ENCODE measurements at places on chromosomes 5 and 9. TPM values are rescaled to one million over a fixed set of nuclear protein-coding genes. Genes with fewer than 3 reads are reported as not detected.

The FSTL4 gene
- total RNA-seq = not detected

The ENHO gene
- total RNA-seq = 0.32 TPM

DNA sequence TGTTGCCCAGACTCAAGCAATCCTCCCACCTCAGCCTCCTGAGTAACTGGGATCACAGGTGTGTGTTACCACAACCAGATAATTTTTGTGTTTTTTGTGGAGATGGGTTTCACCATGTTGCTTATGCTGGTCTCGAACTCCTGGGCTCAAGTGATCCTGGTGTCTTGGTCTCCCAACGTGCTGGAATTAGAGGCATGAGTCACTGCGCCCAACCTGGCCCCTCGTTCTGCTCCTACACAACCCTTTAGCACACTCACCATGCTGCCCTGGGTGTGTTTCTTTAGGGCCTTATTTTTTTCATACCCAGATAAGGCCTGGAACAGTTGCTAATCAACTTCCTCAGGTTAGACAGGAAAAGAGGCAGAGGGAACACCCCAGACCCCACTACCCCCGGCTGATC is 2.6 kb downstream of the PDZD2 start:
- H3K4me1 ChIP-seq = peaks cover 16% of the 10 kb centered on the region
- no peaks in the 10 kb centered on the region for H3K27me3 ChIP-seq
- H3K4me3 ChIP-seq = no peak overlapping the region
- no peak for DNase-seq
- H3K27ac ChIP-seq = no peak overlapping the region
- no peaks in the 10 kb centered on the region for H3K36me3 ChIP-seq

DNA sequence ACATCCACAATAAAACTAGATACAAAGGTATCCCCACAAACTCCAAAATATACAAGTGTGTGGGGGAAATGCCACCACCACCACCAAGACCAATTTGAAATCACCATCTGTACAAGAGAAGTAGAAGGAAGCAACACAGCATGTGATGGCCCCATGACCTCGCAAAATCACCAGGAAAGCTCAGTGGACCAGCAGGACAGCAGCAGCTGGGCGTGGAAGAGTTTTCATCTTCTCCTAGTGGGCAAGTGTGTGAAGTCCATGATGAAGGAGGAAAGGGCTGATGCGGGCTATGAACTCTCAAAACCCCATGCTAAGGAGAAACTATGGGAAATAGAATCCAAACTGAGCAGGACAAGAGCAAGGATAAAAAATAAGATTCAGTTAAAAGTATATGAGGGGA is 58.1 kb downstream of the GOLPH3 start:
- H3K4me1 ChIP-seq = no peaks in the 10 kb centered on the region
- H3K36me3 ChIP-seq = peaks cover 8% of the 10 kb centered on the region
- H3K27ac ChIP-seq = no peak overlapping the region
- H3K4me3 ChIP-seq = no peak overlapping the region

The CBY3 gene
- total RNA-seq = not detected

GRCh38 chr5:54533541-54534190 is 16.1 kb downstream of the SNX18 start:
- H3K36me3 ChIP-seq = no peaks in the 10 kb centered on the region
- no peak for DNase-seq
- no peaks in the 10 kb centered on the region for H3K27me3 ChIP-seq
- no peak overlapping the region for H3K4me3 ChIP-seq
- H3K4me1 ChIP-seq = peaks cover 23% of the 10 kb centered on the region

DNA sequence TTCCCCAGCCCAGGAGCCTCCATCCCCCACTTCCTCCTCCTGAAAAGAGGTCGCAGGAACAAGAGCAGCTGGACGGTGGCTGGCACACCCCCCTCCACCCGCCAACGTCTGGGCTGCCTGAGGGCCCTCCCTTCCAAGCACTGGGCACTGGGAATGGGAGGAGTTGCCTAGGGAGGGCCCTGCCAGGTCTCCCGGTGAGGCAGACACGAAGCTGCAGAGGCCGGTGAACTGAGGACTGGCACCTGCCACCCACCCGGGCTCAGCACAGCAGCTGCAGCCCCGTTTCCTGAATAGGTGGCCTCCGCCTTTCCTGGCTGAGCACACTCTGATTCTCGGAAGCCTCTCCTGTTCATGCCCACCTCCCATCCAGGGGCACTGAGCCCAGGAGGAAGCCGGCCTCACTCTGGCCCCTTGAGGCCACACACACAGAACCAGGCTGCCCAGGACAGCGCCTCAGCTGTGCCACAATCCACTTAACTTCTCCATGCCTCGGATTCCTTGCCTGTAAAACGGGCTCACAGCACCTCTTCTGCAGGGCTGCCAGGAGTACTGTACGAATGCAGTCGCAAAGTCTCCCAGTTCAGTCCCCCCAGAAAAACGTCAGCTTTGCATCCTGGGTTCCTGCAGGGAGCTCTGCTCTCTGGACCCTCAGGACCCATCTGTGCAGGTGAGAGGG is 1.3 kb downstream of the NPDC1 start:
- H3K27me3 ChIP-seq = peaks cover 2% of the 10 kb centered on the region
- no peaks in the 10 kb centered on the region for H3K36me3 ChIP-seq
- peaks cover 11% of the 10 kb centered on the region for H3K4me1 ChIP-seq
- H3K4me3 ChIP-seq = peak overlapping the region; percentile 38
- DNase-seq = no peak

DNA sequence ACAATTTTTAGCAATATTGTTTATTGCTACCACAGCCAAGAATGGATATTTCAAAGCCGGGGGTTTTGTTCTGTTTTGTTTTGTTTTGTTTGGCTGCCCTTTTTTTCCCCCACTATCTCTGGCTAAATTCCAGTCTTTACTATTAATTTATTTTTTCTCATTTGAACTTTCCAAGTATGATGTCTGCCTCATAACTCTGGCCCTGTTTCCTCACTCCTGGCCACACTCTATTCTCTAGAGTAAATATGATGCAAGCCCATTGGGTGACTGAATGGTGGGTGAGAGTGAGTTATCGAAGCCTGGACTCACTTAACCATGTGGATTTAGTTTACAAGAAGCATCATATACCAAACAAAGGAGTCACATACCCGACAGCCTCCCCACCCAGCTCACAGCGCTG is 41.9 kb downstream of the WDR36 start:
- no peaks in the 10 kb centered on the region for H3K4me1 ChIP-seq
- H3K36me3 ChIP-seq = no peaks in the 10 kb centered on the region
- no peak overlapping the region for H3K4me3 ChIP-seq
- no peaks in the 10 kb centered on the region for H3K27me3 ChIP-seq

DNA sequence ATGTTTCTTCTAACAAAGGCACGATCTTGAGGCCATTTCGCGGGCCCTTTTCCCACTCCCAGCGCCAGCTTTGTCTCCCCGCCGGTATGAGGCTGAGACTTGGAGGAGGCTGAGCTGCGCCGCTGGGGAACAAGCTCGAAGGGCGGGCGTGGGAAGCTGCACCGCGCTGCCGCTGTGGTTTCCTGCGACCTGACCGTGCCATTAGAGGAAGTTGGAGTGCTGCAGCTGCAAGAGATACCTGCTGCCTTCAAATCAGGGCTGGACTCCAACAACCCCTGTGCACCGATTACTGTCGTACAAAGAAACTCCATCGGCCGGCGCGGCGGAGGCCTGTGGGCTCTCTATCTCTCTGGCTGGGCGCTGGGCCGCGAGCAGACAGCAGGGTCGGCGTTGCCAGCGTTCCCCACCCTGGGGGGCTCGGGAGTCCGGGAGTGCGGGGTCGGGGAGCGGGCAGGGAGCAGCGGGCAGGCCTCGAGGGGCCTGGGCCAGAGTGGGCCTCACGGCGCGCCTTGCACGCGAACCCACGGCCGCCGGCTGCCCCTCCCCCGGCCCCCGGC is 1.3 kb upstream of the ERBIN start:
- H3K36me3 ChIP-seq = no peaks in the 10 kb centered on the region
- H3K27ac ChIP-seq = peak overlapping the region; percentile 81
- H3K4me3 ChIP-seq = peak overlapping the region; percentile 73
- H3K4me1 ChIP-seq = peaks cover 15% of the 10 kb centered on the region
- peak; percentile 69 for DNase-seq
- H3K27me3 ChIP-seq = no peaks in the 10 kb centered on the region

GRCh38 chr5:165739079-165739741 is 2233.8 kb downstream of the MAT2B start:
- no peak for DNase-seq
- no peaks in the 10 kb centered on the region for H3K4me1 ChIP-seq
- H3K36me3 ChIP-seq = no peaks in the 10 kb centered on the region
- H3K4me3 ChIP-seq = no peak overlapping the region
- no peaks in the 10 kb centered on the region for H3K27me3 ChIP-seq

GRCh38 chr9:112162621-112163413 is 12.3 kb downstream of the SUSD1 start:
- no peaks in the 10 kb centered on the region for H3K4me1 ChIP-seq
- H3K4me3 ChIP-seq = no peak overlapping the region
- H3K36me3 ChIP-seq = no peaks in the 10 kb centered on the region
- no peak overlapping the region for H3K27ac ChIP-seq

DNA sequence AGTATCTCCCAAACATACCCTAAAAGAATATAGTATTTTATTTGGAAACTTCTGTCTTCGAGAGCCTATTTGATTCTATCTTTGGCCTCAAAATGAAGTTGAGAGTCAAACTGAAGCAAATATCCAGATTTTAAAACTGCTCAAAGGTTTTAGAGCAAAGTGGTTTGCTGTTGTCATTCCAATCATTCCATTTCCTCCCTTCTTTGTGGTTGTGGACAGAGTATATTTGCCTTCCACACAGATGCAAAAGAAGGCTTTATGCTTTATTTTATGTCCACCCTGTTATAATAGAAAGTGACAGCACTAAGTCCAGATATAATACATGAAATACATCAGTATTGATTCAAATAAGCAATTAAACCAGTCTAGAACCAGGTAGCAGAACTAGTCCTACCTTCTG is 12.4 kb downstream of the GZMK start:
- H3K4me1 ChIP-seq = peaks cover 17% of the 10 kb centered on the region
- no peak overlapping the region for H3K4me3 ChIP-seq
- H3K27ac ChIP-seq = peak overlapping the region; percentile 80
- DNase-seq = no peak
- peaks cover 8% of the 10 kb centered on the region for H3K36me3 ChIP-seq

The ZNF474 gene
- total RNA-seq = 0.51 TPM

GRCh38 chr5:56326116-56326515 is 93.0 kb upstream of the ANKRD55 start:
- peaks cover 47% of the 10 kb centered on the region for H3K4me1 ChIP-seq
- H3K4me3 ChIP-seq = no peak overlapping the region
- no peaks in the 10 kb centered on the region for H3K27me3 ChIP-seq
- no peaks in the 10 kb centered on the region for H3K36me3 ChIP-seq
- no peak for DNase-seq

The PLCXD3 gene
- total RNA-seq = 0.03 TPM

DNA sequence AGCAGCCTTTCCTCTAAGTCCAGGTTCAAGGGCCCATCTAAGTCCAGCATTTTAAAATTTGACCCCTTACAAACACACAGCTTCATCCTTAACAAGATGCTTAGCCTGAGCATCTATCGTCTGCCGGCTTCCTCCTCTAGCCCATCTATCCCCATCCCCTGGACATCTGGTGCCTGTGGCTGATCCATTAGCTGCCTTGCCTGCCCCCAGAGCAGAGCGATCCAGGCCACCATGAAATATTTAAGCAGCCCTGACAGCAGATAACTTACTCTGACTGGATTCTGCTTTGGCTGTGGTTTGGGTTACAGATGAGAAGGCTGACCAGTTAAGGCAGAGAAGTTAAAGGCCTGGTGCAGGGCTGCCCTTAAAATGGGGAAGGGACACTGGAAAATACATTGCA is 30.9 kb upstream of the CPEB4 start:
- no peak overlapping the region for H3K4me3 ChIP-seq
- no peaks in the 10 kb centered on the region for H3K4me1 ChIP-seq
- no peak overlapping the region for H3K27ac ChIP-seq
- H3K27me3 ChIP-seq = no peaks in the 10 kb centered on the region
- H3K36me3 ChIP-seq = no peaks in the 10 kb centered on the region

DNA sequence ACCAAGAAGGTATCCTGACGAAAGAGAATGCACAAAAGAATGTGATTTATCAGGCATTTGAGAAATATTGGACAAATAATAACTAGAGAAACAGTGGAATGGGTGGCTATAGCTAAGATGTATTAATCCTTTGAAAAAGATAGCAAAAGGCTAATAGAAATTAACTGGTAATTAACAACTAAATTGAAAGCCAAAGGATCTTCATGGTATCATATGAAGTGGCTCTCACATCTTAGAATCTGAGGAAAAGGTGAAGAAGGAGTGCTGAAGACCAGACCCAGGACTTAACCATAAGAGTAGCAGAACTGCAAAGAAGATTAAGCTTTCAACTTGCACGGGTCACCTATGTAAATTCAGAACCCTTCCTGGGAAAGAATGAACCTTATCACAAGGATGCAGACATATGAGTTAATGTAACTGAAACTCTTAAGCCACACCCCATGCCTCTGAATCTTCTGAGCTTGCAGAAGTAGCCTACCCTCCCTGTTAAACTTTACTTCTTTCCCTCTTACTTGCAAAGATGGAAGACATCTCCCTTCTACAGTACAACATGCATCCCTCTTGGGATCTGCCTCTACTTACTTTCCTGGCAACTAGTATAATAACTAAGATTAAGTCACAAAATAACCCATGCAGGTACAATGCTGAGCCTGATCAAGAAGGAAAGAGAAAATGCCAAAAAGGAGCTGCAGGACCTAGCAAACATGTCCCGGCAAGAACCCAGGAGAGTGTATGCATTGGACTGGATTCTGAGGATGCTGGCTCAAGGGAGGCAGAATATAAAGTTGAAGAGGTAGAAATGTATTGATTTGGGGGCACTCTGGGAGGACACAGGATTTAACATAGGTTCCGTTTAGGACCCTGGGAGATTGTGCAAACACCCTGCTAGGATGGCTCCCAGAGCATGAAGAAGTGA is 395.5 kb upstream of the SLC30A5 start:
- DNase-seq = no peak
- H3K36me3 ChIP-seq = no peaks in the 10 kb centered on the region
- H3K4me3 ChIP-seq = no peak overlapping the region
- no peak overlapping the region for H3K27ac ChIP-seq

GRCh38 chr9:114501796-114502682 is 3.2 kb downstream of the WHRN start:
- no peak for DNase-seq
- no peak overlapping the region for H3K27ac ChIP-seq
- no peak overlapping the region for H3K4me3 ChIP-seq
- no peaks in the 10 kb centered on the region for H3K36me3 ChIP-seq
- H3K4me1 ChIP-seq = peaks cover 5% of the 10 kb centered on the region
- no peaks in the 10 kb centered on the region for H3K27me3 ChIP-seq

DNA sequence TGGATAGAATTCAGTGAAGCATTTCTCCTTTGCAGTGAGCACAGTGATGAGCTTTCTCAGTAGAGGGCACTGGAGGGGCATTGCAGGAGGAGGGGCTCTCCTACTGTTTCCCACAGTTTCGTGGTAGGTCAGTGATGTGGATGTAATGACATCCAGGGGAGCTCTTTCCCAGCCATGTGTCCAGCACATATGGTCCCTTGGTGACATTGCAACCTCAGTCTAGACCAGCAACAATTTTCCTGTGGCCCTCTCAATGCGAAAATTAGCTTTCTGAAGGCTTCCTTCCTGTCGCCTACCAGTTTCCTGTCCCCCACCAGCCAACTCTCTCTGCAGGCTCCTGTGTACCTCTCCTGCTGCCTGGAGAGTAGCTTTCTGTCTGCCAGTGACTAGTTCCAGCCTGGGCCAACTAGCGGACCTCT is 6.9 kb upstream of the PDCL start:
- peak overlapping the region; percentile 44 for H3K27ac ChIP-seq

- no peaks in the 10 kb centered on the region for H3K36me3 ChIP-seq
- no peak overlapping the region for H3K4me3 ChIP-seq
- no peak for DNase-seq
- H3K27me3 ChIP-seq = no peaks in the 10 kb centered on the region
- no peak overlapping the region for H3K27ac ChIP-seq
- no peaks in the 10 kb centered on the region for H3K4me1 ChIP-seq
Observed at GRCh38 chr9:134123764-134124128, 12.1 kb upstream of the WDR5 start.
